ENCODE measurements at places on chromosomes 2 and 18.

DNA sequence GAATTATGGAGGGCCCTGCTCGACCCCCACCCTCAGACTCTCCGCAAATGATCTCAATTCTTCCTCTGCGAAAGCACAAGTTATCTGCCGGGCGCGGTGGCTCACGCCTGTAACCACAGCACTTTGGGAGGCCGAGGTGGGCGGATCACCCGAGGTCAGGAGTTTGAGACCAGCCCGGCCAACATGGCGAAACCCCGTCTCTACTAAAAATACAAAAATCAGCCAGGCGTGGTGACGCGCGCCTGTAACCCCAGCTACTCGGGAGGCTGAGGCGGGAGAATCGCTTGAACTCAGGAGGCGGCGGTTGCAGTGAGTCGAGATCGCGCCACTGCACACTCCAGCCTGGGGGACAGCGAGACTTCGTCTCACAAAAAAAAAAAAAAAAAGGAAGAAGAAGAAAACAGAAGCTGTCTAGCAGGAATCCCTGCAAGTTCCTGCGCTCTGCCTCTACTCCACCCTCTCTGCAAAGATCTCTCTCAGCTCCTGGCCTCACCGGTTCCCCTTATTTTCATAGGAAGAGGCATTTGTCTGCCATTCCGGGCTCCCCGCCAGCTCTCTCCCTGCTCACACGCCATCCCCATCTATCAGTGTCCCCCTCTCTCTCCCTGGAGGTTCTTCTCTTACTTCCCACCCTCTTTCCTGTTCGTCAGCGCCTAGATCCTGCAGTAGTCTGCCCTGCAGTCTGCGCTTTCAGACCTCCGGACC is 13.5 kb upstream of the COLEC12 start:
- DNase-seq, result no peak

DNA sequence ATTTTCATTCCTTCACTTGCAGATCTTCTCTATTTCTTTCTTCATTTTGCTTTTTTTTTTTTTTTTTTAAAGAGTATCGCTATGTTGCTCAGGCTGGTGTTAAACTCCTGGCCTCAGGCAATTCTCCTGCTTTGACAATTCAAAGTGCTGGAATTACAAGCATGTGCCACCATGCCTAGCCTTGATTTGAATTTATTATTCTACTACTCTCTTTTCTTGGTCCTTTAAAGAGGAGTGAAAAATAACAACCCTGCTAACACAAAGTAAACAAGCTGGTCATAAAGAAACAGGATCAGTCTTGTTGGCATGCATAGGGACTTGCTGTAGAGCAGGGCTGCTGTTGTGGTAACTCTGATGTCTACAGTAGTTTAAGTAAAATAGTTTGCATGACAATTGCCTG is 1615.3 kb upstream of the ZEB2 start:
- DNase-seq, result no peak

- no peak for DNase-seq
Measured at GRCh38 chr18:22153428-22153827, 16.0 kb upstream of the GATA6 start.

DNA sequence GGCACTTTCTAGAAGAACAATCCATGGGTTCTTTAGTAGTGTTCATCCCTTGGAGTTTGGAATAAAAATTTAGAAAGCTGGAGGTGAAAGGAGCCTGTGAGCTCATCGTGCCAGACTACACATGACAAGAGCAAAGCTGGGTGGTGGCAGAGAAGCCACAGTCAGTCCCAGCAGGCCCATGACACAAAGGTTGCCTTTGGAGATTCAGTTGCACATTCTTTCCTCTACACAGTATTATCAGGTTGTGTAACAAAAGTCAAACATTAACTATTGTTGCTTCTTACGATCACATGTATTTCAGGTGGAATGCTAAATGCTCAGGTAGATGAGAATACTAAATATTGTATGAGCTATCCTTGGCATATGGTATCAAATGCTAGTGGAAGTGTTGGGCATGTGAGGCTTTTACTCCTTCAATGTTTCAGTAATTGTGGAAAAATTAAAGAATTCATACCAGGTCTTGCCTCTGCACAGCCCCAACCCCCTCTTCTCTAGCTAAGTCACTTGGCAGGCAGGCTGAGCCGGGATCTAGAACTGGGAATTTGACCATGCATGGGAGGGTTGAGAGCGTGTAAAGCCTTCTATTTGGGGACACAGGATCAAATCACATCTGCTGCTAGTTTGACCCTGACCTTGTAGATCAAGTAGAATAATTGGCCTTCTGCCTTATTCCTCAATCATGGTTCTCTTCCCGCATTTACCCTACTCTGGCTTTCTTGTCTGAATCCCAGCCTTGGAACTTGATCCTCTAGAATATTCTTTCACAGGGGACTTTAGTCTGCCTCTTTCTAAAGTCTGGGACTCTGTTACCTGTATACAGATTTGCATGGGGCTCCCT is 230.9 kb downstream of the GCA start:
- no peak for DNase-seq

GRCh38 chr2:135386993-135387392 is 144.0 kb downstream of the ZRANB3 start:
- no peak for DNase-seq

DNA sequence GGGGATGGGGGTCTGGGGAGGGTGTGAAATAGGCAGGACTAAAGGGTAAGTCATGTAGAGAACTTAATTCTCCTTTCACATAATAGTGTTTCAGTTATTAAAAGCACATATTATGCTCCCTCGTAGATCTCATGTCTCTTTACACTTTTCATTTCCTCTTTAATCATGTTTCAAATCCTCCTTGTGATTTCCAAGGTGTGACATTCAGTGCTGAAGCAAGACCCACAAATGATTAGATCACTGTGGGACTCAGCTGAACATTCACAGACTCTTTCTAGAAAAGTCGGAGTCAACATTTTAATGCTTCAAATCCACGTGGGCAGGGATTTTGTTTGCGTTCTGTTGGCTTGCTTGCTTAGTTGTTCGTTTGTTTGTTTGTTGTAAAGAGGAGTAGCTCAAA is 34.7 kb upstream of the CALCRL start:
- DNase-seq, result no peak

DNA sequence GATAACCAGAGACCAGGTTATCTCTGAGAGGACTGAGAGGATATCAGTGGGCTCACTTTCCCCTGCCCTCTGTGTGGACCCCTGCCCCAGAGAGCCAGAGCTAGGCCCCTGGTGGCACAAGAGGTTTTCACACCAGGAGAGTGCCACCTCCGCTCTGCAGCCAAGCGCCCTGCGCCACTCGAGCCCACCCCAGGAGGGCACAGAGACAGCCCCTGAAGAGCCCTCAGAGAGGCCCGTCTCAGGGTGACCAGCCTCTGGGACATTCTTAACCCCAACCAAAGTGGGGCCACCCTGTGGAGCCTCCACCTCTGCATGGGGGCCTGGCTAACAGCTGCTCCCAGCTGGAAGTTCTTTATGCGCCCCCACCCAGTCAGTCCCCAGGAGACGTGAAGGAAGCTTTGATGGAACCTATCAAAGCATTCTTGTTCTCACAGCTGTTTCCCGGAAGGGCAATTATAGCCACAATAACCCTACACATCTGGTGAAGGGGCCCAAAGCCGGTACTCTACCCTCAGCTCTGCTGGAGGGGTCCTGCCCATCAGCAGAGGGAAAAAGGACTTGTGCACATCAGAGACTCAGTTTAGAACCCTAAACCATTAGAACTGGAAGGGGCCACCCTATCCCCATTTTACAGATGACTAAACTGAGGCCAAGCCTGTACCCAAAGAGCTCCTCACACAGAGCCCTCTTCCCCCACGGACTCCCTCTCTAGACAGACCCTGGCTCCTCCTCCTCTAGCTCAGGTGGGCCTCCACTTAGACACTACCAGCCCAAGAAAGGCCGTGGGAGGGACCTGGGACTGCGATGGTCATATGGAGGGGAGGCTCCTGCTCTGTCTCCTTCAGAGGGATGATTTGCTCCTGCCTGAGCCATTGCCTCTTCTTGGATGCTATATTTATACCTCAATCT is 101.1 kb downstream of the ZFP36L2 start:
- no peak for DNase-seq

DNA sequence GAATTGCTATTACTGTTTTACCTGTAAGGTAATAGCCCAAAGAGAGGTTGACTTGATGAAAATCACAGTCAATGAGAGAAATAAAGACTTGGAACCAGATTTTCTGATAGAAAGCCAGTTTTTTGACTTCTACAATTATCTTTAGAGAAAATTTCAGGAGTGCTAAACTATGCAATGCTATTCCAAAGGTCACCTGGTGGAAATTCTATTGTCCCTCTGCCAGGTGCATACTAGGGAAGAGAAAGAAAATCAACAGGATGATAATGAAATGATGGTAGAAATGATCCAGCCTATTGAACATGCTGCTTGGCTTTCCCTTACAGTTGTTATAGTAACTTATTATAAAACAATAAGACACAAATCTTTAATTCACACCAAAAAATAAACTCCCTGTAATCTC is 85.0 kb downstream of the FASTKD2 start:
- no peak for DNase-seq

DNA sequence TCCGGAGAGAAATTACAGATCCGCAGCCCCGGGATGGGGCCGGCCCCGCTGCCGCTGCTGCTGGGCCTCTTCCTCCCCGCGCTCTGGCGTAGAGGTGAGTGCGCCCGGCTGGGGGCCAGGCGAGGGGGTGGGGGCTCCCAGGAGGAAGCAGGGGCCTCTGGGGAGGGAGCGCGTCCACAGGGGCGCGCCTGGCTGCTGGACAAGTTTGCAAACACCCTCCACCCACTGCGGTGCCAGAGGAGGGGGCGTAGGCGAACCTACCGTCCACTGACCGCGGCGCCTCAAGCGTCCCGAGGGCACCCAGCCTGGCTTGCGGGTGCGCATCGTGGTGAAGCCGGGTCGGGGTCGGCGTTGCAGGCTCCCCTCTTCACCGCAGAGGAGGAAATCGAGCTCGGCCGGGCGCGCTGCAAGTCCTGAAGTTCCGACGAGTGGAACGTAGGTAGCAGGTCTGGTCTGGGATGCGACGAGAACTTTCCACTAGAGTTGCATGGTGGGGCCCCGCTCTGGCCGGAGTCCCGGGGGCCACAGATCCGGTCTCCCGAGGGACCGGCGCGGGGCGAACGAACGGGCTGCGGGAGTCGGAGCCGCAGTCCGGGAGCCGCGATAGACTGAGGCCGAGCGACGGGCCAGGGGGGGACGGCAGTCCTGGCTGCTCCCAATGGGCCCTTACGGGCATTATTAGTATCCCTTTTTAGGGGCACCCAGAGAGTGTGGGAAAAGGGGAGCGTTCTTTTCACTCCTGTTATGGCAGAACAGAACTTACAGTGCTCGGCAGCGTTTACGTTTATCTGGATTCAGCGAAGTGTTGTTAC is 502 bp downstream of the MERTK start:
- peak; percentile 1 for DNase-seq

- no peak for DNase-seq
Measured at GRCh38 chr18:29078273-29078672, 901.3 kb upstream of the CDH2 start.

DNA sequence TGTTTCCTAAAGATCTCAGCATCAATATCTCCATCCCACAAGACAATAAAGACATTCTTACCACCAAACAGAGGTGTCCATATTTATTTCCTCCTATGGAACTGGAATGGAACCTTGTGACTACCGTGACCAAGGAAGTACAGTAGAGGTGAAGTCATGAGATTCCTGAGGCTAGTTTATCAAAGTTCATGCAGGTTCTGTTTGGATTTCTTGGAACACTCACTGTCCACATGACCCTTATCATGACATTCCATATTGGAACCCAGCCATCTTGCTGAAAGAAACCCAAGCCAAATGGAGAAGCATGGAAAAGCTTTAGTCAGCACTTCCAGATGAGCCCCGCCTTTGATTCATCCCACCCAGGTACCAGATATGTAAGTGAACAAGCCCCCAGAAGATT is 516.0 kb upstream of the POU3F3 start:
- no peak for DNase-seq

- no peak for DNase-seq
Measured at GRCh38 chr18:46468426-46469180, 188.4 kb downstream of the LOXHD1 start.

DNA sequence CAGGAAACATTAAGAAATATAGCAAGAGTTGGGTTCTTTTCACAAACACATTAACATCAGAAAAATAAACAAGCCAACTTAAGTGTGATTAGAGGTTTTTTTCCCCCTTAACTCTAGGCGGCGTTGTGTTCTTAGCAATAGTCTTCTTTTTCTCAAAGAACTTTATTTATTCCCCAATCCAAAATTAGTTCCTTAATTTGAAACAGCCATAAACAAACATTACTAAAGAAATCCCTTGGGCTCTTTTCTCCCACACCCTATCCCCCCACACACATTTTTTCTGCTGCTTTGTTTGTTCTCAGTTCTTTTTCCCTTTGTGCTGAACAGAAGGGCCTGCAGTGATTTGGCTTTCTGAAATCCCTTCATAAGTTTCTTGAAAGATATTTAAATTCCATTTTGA is 13.2 kb upstream of the MYO1B start:
- no peak for DNase-seq

GRCh38 chr2:224429441-224429810 is 27.5 kb upstream of the FAM124B start:
- no peak for DNase-seq

All from activated T-helper 1 cell treated with Interleukin-2 at 50 U/mL for 16 hours (primary cell).